ENCODE measurements at places on chromosomes 16 and 17.

DNA sequence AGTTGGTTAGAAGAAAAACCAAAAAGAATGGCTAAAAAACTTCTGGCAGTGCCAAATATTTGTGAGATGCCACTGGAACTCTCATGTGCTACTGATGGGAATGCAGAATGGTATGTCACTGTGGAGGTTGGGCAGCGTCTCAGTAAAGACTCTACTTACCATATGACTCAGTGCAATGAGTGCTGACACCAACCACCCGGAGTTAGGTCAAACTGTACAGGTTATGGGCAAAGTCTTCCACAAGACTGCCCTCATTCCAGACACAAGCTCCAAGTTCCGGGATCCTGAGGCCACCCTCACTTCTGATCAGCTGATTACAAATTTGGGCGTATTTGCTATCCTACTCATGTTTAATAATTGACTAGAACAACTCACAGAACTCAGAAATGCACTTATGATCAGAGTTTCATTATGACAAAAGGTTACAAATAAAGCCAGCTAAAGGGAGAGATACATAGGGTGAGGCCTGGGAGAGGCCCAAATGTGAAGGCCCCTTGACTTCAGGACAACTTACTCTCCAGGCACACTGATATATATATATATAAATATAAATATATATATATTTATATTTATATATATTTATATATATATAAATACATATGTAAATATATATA is 114.9 kb downstream of the TRIM37 start:
- peak; percentile 91 for DNase-seq

DNA sequence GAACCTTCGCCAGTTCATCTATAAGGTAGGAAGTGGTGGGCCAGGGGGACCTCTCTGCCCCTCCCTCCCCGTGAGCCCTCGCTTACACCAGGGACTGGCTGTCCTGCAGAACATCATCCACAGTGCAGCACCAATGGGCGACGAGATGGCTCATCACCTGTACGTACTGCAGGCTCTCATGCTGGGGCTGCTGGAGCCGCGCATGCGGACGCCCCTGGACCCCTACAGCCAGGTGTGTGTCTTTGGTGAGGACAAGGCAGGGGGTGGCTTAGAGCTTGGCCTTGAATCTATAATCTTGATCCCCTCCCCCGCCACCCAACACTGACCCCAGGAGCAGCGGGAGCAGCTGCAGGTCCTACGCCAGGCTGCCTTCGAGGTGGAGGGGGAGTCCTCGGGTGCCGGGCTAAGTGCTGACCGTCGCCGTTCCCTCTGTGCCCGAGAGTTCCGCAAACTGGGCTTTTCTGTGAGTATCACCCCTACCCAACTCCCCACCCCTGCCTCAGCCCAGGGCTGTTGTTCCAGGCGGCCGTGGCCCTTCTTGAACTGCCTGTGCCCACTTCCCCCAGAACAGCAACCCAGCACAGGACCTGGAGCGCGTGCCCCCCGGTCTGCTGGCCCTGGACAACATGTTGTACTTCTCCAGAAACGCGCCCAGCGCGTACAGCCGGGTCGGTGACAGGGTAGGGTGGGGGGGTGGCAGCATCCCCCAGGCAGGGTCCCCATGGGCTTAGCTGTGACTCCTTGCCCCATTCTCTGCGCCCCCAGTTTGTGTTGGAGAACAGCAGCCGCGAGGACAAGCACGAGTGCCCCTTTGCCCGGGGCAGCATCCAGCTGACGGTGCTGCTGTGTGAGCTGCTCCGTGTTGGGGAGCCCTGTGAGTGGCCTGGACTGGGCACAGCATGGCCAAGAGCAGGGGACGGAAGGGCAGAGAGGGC is 2.7 kb downstream of the ELMO3 start:
- DNase-seq: no peak

- no peak for DNase-seq
Measured at GRCh38 chr16:81166417-81167300, 70.5 kb upstream of the GCSH start.

DNA sequence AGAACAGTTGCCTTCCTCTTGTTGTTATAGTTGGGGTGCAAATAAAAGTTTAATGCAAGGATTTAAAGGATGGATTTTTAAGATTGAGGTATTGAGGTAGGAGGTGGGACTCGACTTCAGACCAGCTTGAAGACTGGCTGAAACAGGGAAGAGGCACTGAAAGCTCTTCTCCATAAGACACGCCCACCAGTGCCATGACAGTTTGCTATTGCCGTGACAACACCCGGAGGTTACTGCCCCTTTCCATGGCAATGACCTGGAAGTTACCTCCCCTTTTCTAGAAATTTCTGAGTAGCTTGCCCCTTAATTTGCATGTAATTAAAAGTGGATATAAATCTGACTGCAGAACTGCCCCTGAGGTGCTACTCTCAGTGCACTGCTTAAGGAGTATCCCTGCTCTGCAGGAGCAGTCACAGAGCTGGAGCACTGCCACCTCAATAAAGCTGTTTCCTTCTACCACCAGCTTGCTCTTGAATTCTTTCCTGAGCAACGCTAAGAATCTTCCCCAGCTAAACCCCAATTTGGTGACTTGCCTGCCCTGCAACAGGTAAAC is 122.6 kb downstream of the SHISA6 start:
- no peak for DNase-seq

GRCh38 chr16:50121721-50122445 is 31.2 kb upstream of the TENT4B start:
- DNase-seq: no peak
